ENCODE measurements at places on chromosomes 6 and 20.

DNA sequence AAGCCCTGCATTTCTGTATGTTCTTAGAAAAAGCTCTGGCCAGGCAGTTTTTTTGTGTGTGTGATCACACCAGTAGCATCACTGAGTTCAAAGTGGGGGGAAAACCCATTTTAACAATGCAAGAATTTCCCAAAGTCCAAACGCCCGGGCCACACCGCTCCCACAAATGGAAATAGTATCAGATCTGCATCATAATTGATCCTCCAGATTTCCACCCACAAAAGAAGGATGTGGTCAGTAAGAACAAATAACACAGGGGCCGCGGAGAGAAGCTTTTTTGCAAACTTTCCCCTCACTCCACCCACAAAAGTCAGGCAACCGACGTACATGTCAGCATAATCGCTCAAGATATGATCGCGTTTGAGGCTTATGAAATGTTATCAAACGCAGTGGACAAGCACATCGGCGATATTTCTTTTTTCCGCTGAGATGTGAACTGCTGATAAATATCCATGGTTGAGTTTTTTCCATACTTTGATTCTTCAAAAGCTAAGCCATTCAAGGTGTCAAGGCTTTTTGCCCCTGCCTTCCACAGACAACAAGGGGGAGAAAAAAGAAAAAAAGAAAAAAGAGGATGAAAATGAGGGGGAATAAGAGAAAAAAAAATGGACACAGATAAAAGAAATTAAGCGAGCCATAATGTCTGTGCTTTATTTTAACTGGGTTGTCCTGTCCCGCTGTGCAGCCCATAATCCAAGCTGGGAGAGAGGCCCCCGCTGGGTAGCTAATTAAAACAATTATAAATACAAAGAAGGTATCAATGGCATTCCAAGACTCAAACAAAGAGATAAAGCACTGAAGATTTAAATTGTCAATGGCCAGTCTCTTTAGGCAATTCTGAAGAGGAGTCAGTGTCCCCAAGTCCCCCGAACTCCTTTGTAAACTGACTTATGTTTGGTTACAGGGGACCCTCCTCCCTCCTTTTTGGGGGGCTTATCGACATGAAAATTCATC is 143.5 kb downstream of the ZFP64 start:
- DNase-seq, result no peak

DNA sequence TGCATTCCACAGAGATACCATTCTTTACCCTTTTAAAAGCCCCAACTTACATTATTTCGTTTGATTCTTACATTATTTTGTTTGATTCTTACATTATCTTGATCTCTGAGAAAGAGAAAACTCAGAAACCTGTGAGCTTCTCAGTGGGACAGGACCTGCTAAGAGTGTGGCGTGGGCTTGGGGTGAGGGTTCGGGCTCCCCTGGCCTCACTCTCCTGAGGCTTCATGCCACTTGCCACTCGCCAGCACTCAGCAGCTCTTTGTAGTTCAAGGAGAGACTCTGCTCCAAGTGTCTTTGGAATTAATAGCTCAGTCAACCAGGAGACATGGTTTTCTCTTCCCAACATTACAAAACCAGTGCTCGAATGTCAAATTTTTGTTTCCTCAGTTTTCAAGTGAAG is 132.4 kb upstream of the RGS17 start:
- DNase-seq, result no peak

DNA sequence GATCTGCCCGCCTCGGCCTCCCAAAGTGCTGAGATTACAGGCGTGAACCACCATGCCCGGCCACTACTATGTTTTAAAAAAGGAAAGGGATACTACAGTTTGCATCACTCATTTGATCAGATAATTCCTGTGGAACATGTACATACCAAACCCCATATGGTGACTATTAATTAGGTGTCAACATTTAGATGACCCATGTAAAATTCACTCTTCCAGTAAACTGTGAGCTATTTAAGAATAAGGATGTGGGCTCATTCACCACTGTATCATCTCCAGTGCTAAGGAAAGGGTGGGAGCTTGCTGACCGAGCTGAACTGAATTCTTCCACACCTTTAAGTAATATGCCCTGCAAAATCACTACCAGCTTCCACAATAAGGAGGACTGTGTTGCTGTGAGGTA is 127.5 kb downstream of the BTBD9 start:
- no peak for DNase-seq

DNA sequence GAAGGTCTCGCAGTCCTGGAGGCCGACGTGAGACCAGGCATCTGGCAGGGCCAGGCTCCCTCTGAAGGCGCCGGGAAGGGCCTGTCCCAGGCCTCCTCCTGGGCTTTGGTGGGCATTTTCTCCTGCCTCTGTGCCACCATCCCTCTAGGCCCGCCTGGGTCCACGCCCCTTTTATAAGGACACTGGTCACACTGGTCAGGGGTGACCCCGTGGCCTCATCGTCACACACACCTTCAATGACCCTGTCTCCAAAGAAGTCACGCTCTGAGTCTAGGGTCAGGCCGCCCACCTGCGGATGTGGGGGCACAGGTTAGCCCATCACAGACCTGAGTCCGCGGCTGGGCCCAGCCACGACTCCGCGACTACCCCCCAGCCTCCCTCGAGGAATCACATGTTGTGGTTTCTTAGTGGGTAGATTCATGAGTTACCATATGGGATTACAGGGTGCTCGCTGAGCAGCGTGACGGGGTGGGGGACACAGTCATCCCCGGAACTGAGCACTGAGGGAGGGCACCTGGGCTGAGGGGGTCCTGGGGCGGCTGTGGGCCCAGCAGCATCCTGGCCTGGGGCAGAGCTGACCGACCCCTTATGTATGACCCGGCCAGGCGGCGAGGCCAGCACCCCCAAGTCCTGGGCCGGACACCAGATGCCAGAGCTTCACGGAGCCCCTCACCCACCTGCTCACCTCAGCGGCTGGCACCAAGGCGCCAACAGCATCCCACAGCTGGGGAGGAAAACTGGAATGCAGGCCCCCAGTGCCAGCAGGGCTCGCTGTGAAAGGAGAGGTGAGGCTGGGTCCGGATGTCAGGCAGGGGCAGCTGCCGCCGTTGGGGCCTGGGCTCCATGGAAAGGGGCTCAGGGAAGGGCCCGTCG is 115.9 kb downstream of the DLL1 start:
- no peak for DNase-seq

GRCh38 chr20:58651559-58651945 is 469 bp downstream of the STX16 start:
- DNase-seq, result no peak

GRCh38 chr6:169999367-169999766 is 247.9 kb downstream of the ERMARD start:
- DNase-seq, result no peak

DNA sequence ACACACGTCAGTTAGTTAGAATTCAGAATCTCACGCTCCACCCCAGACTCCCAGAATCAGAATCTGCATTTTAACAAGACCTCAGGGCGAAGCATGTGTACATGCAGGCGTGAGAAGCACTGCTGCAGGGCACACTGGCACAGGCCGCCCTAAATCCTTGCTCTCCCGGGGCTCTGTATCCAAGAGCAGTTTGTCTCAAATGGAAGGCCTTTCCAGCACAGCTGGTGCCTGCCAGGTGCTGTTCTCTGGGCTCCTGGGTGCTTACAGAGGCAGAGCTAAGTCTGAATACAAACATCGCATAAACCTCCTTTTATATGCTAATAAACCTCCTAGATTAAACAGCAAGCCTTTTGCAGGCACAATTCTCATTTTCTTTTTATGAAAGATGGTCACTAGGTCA is 119.1 kb upstream of the CD93 start:
- DNase-seq, result no peak

GRCh38 chr20:16821211-16822089 is 73.3 kb downstream of the OTOR start:
- no peak for DNase-seq

- no peak for DNase-seq
These were observed 543.9 kb downstream of the RNF144B start for GRCh38 chr6:18931086-18931485.

DNA sequence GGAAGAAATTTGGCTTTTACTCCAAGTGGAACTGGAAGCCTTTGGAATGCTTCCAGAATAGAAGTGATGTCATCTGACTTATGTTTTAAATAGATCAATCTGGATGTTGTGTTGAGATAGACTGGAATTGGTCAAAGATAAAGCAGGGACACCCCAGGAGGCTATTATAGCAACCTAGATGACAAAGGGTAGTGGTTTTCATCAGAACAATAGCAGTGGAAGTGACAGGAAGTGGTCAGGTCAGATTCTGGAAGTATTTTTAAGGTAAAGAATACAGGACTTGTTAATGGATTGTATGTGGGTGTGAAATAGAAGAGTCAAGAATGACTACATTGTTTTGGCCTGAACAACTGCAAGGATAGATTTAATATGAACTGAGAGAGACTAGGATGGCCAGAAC is 191.4 kb downstream of the ADGRB3 start:
- no peak for DNase-seq

- DNase-seq, result no peak
These were observed 10.6 kb upstream of the EFHC1 start for GRCh38 chr6:52409499-52409898.

- no peak for DNase-seq
These were observed 322.8 kb downstream of the CD83 start for GRCh38 chr6:14440215-14440910.

- DNase-seq, result no peak
These were observed 4.2 kb downstream of the SYNDIG1 start for GRCh38 chr20:24473435-24474223.

GRCh38 chr6:34005901-34006531 is 139.9 kb downstream of the GRM4 start:
- no peak for DNase-seq

- DNase-seq, result no peak
These were observed 12.4 kb downstream of the MAP1LC3A start for GRCh38 chr20:34570859-34571306.

GRCh38 chr6:2129182-2129621 is 116.2 kb downstream of the GMDS start:
- no peak for DNase-seq

DNA sequence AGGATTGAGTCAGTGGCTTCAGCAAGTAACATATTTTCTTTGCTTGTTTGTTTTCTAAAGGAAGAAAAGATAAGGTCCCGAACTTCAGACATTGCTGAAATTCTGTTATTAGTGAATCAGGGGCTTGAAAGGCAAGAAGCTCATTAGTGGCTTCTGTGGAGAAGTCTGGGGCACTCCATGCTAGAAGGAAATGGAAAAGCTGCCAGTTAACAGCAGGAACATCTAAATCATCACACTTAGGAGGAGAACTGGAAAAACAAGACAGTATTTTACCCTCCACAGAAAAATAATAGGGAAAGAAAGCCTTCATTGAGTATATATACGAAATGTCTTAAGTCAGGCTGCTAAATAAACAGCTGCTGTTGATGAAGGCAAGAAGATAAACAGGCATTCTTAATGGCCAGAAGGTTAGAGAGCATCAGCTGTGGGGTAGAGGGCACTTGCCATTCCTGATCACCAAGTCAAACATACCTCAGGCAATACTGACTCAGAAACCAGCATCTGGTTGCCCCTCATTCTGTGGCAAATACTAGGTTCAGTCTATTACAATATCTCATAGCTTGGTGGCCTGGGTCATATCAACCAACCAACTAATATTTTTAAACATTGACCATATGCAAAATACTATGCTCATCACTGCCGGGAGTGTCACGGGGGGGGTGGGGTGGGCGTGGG is 143.2 kb upstream of the TENT5A start:
- DNase-seq, result no peak

GRCh38 chr6:70622461-70622860 is 45.2 kb upstream of the SMAP1 start:
- no peak for DNase-seq

DNA sequence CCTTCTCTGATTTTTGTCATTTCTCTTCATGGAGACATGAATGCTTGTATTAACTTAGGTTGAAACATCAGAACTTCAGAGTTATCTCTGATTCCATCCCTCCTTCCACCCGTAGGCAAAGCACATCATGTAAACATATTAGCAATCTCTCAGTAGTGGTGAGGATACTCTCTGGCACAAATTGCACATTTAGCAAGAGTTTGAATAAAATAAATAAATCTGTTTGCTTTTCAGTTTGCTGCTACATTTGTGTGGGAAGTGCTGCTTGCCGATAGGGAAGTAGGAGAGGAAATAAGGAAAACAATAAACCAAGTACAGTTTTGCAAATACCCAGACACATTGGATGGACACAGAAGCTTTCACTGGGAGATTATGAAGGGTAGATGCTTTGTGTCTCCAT is 359.0 kb downstream of the BCKDHB start:
- DNase-seq, result no peak

- DNase-seq, result no peak
These were observed 1.2 kb downstream of the CDC40 start for GRCh38 chr6:110181131-110182030.

DNA sequence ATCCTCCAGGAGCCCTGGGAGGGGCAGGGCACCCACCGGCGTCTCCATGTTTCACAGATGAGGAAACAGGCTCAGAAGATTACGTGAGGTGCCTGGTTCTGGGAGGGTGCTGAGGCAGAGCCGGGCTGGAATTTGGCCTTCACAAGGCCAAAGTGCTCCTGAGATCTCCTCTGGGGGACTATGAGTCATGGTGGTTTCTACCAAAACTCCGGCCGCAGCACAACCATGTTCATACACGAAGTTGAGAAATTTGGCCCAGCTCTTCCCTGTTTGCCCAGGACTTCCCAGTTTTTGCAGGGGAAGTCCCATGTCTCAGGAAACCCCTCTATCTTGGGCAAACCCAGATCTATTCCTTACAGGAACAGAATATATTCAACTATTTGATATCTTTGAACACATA is 172.9 kb upstream of the CDYL start:
- no peak for DNase-seq

GRCh38 chr6:42787063-42787472 is 5.2 kb downstream of the BICRAL start:
- no peak for DNase-seq

DNA sequence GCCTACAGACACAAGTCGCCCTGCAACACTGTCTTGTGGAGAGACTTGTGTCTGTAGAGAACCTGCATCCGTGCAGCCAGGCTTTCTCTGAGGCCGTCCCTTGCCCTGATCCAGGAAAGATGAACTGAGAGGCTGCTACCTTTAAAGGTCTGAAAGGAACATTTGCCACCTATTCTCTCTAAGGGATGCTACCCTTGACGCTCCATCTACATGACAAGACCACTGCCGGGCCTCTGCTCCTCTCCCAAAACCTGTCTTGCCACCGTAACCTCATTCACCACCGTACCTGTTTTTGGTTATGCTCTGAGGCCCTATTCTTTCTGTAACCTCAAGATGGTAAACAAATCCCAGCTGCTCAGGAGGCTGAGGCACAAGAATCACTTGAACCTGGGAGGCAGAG is 73.9 kb downstream of the FOXF2 start:
- no peak for DNase-seq

DNA sequence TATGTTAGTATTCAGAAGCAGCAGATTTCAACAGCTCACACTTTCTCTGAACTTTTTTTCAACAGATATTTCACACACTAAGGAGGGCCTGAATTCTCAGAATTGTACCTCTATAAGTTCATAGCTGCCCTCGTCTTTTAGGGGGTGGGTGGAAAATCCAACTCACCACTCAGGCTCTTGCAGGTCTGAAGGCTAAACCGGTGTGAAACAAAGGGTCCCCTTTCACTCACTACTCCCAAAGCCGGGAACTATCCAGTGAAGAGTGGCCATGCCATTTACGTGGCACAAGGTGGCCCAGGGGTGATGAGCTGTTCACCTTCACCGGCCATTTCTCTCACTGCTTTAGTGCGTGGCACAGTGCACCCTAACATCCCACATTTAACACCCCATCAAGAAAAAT is 24.2 kb downstream of the TBC1D7 start:
- DNase-seq, result no peak

Measured in activated CD8-positive, alpha-beta memory T cell treated with anti-CD3 and anti-CD28 coated beads for 1 hour (primary cell).